Cerebellum (tissue), 4 donors: ENCODE measurements at places on chromosomes 1 and 21. TPM values are rescaled to one million over a fixed set of nuclear protein-coding genes. Genes with fewer than 3 reads are reported as not detected.

The SPRR5 gene
- not detected for total RNA-seq

The IER5 gene
- total RNA-seq: 13.7 TPM

The GLIS1 gene
- 0.27 TPM for total RNA-seq

The DENND2C gene
- total RNA-seq: 1.6 TPM

The PLA2G2F gene
- not detected for total RNA-seq

The ZMYND12 gene
- 0.64 TPM for total RNA-seq

The TNFRSF25 gene
- total RNA-seq: 9.5 TPM

The CACHD1 gene
- total RNA-seq: 46.5 TPM

The RCC1 gene
- 11.1 TPM for total RNA-seq

The IFNLR1 gene
- total RNA-seq: 0.54 TPM

The SLC25A34 gene
- 2.4 TPM for total RNA-seq

The TDRD5 gene
- 6.0 TPM for total RNA-seq

The HES3 gene
- not detected for total RNA-seq

The C4BPA gene
- not detected for total RNA-seq

The NLRP3 gene
- 0.73 TPM for total RNA-seq
